T follicular helper cell (primary cell): ENCODE measurements at places on chromosomes 4 and X.

DNA sequence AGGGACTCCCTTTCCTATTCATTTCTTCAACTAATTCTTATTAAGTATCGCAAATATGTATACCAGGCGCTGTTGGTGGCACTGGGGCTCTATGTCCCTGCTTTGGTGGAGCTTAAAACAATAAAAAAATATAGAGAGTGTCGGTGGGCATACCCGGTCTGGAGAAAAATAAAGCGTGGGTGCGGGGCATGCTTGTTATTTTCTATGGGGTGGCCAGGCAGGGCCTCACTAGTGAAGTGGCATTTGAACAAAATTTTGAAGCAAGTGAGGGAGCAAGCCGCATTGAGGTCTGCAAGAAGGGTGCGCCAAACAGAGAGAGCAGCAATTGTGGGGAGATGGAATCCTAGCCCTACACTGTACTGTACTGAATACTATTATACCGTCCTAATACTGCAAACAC is 565 bp upstream of the IDS start:
- no peak for DNase-seq

- DNase-seq, result no peak
These were observed 55.9 kb downstream of the STARD8 start for GRCh38 chrX:68703369-68703768.

DNA sequence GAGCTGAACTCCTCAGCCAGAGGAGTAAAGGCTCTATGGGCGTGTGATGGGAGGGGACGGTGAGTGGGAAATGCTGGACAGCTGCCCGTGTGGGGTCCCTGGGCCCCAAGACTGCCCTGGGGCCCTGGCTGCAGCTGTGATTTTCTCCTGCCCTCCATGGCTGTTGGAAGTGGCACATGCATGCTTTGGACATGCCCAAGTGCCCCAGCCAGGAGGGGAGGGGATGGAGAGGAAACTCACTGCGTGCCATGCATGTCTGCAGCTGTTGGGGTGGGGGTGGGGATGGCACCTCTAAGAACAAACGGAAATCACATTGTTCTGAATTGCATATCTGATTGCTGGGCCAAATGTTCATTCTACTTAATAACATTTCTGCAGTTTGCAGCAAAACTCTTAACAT is 52.4 kb downstream of the MID2 start:
- no peak for DNase-seq

GRCh38 chr4:55736605-55737183 is 82.9 kb upstream of the EXOC1L start:
- no peak for DNase-seq

GRCh38 chr4:76206222-76206942 is 7.2 kb downstream of the SCARB2 start:
- no peak for DNase-seq

DNA sequence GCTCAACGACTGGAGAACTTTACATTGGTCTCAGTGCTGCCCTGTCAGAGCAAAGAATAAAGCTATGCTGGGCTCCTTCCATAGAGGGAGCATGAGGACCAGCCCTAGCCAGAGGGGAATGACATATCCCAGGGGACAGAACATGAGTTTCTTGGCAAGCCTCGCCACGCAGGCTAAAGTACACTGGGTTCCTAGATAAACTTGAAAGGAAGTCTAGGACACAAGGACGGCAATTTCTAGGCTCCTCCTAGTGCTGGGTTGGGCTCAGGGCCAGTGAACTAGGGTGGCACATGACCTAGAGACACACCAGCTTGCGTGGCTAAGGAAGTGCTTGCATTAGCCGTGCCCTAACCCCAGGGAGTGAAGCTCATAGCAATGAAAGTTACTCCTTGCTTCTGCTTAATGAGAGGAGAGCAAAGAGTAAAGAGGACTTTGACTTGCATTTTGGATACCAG is 141.0 kb downstream of the MAB21L2 start:
- no peak for DNase-seq

DNA sequence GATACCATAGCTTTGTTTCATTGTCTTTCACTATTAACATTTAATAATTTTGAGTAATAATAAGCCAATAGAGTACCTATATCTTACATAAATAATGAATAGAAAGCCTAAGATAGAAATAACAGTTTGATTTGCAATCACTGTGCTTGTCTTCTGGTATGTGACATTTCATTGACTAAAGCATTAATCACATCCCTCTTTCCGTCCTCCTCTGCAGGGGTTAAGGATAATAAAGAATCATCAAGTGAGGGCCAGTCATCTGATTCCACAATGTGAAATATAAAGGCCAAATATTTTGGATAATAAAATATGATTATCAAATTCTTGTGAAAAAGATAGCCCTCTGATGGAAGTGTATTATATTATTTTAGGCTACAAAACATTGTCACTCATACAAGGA is 2073.4 kb downstream of the ARAP2 start:
- no peak for DNase-seq

- no peak for DNase-seq
These were observed 2211.9 kb upstream of the TENM3 start for GRCh38 chr4:180031330-180031729.

- DNase-seq, result peak; percentile 6
These were observed 113.5 kb downstream of the VSIG4 start for GRCh38 chrX:65926095-65927019.

- DNase-seq, result no peak
These were observed 35.8 kb downstream of the AMELX start for GRCh38 chrX:11329021-11329420.

GRCh38 chr4:81930506-81931238 is 443.1 kb downstream of the HNRNPD start:
- DNase-seq, result no peak

DNA sequence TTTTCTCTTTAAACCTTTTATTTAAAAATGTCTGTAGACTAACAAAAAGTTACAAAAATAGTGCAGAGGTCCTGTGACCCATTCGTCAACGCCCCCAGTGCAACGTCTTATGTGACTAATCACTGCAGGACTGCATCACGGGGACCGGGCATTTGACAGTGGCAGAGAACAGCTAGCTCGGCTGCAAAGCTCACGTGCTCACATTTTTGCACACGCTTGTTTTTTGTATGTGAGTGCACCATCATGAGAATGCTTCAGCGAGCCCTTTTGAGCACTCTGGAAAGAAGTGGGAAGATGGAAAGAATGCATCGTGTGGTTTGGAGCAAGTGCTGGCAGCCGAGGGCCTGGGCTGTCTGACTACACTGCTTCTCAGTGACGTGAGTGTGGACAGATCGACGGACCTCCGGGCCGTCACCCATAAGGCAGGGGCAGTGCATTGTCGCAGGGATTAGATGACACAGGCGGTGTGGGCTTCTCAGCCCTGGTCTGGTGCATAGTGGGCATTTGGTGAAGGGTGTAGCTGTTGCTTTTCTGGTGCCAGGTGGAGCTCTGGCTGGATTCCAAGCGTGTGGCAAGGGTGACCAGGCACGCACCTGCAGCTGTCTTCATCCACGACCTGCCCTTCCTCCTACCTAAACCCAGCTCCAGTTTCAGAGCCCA is 17.7 kb downstream of the SPON2 start:
- DNase-seq, result no peak

DNA sequence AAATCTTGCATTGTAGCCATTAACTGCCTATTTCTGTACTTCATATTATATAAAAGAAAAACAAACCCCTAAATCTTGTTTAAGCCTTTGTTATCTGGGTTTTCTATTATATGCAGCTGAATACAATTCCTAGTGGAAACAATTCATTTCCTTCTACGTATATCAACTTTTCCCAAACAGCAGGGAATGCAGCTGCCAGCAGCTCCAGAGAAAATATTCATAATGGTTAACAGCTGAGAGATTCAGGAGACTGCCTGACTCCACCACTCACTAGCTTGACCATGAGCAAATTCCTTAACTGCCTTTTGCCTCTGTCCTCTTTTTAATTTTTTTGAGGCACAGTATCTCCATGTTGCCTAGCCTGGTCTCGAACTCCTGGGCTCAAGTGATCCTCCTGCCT is 146.2 kb downstream of the SPATA18 start:
- no peak for DNase-seq

GRCh38 chrX:24658421-24658820 is 11.3 kb upstream of the PCYT1B start:
- no peak for DNase-seq

- no peak for DNase-seq
These were observed 41.8 kb downstream of the AWAT2 start for GRCh38 chrX:70007946-70008345.

- DNase-seq, result no peak
These were observed 152.4 kb upstream of the SPIN4 start for GRCh38 chrX:63503541-63503940.

- no peak for DNase-seq
These were observed 707 bp upstream of the OTUD4 start for GRCh38 chr4:145181091-145181501.

GRCh38 chrX:101265869-101266428 is 25.2 kb downstream of the TAF7L start:
- no peak for DNase-seq

DNA sequence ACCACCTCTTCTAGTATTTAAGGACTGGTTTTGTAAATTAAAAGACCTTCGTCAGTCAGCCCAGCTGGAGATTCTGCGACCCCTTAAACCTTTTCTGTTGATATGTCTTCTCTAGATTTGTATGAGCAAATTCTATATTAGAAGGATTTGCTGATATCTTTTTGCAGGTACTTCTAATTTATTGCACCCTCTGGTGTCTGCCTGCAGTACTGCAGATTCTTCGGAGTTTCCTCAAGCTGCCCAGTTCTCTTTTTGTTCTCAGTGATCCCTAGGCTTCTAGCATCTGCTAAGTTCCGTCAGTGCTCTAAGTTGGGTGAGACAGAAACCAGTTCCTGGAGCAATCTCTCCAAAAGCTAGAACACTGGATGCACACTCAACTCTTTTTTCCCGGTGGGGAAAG is 545.2 kb downstream of the C4orf33 start:
- DNase-seq, result peak; percentile 6

- DNase-seq, result no peak
These were observed 1028.4 kb upstream of the INTU start for GRCh38 chr4:126604268-126604867.

DNA sequence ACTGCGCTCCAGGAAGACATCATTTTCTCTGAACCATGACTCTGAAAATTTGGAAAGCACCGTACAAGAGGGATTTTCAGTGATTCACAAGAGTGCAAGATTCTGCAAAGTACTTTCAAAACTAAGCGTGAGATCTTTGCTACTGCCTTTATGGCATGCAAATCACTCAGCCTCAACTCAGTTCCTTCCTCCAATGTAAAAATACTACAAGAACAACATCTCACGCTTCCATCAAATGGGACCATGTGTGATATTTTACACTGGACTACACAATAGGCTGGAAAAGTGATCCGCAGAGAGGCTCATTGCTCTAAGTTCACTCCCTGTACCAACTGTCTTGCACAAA is 674 bp upstream of the IL15 start:
- no peak for DNase-seq

DNA sequence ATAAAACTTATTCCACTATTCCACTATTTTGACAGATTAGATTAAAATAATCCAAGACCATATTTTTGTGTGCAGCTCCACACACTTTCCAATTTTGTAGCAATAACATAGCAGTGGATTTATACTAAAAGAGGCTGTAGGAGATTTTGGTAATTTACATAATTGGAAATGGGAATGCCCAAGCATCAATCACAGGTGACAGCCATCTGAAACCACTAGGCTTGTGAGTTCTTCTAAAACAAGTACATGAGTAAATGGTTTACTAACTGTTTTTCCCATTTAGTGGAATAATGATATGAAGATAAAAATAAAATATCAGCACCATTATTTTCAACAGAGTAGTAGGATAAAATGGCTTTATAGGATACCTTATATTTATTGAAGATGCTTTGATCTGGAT is 4.4 kb downstream of the ANK2 start:
- DNase-seq, result no peak

DNA sequence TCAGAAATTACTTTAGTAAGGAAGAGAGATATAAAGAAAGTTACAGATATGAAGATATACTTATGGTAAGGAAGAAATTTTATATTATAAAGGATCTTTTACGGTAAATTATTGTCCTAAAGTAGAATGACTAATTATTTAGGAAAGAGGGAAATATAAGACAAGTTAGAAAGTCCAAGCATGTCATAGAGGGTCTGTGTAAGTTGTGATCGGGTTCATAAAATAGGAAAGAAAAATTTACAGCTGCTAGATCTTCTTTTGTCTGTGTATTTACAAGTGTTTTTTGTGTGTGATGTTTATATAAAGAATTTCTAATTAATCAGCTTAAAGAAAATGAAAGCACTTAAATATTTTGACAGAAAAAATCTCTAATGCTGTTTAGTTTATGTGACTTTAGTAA is 1054.9 kb upstream of the DIAPH2 start:
- DNase-seq, result no peak

GRCh38 chr4:6500481-6501140 is 28.2 kb upstream of the PPP2R2C start:
- DNase-seq, result no peak

GRCh38 chrX:110836451-110836850 is 40.8 kb upstream of the CHRDL1 start:
- DNase-seq, result no peak

- no peak for DNase-seq
These were observed 235.2 kb downstream of the FRAS1 start for GRCh38 chr4:78292341-78292740.

DNA sequence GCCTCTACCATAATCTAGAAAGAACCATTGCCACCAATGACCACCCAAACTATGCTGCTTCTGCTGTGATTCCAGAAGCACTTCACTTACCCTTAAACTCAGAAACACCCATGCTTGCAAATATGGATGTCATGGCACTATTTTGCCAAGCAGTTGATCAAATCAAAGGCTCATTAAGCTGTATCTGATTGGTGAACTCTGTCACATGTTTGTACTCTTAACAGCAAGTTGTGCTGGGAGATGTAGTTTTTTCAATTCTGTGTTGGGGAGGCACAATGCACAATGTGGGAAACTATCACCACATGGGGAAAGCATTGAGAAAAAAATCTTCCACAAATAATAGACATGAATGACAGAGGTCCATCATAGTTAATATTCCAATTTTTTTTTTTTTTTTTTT is 19.2 kb upstream of the SPCS3 start:
- DNase-seq, result no peak

DNA sequence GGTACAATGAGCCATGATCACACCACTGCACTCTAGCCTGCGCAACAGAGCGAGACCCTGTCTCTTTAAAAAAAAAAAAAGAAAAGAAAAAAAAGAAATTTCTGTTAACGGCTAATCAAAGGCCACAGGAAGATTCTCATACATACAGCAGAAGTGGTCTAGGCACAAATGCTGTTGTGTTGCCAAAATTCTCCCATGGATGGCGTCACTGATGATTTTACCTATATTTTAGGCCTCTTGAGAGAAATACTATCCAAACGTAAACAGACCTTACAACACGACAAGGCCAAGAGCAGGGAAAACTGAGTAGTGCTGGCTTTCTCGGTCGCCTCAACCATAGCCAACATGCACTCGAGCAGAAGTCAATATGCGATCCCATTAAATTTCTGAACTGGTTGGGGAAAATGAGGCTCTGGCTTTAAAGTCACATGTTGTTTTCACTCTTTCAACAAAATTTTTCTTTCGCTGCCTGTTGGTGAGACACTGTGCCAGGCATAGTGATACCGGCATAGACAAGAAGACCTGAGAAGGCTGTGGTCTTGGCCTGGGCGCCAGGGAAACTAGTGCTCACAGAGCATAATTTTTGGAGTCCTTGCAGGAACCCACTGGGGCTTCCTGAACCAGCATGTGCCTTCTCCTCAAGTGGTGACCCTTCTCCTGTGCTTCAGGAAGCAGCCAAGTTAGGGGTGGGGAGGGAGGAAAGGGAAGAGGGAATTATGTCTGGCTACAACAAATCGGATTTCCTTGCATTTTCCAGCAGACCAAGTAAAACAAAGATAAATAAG is 20.6 kb downstream of the SH3KBP1 start:
- no peak for DNase-seq

GRCh38 chrX:25344161-25344936 is 328.6 kb upstream of the ARX start:
- DNase-seq, result no peak
